ENCODE measurements at places on chromosomes 13 and 19.

GRCh38 chr19:7799640-7800355, 30.2 kb upstream of the EVI5L start:
- peak; percentile 31 for DNase-seq

GRCh38 chr19:362683-363082, 18.1 kb upstream of the MIER2 start:
- DNase-seq: no peak

DNA sequence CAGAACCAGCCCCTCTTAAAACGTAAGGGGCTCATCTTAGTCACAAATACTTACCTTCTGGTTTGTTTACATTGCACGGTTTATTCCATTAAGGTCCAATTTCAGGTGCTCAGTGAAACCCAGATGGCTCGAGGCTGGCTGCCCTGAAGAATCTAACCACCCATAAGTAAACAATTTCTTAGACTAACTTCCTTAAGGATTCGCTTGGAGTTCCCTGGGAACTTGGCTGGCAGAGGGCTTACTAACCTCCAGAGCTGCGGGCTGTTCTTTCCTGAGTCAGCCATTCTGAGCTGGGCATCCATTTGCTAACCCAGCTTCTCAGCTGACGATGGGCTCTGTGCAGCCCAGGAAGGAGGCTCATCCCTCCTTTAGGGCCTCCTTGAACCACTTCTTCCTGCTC, 262.1 kb downstream of the FGF9 start:
- no peak for DNase-seq

GRCh38 chr19:27654266-27654990, 1558.5 kb downstream of the UQCRFS1 start:
- DNase-seq: no peak

- no peak for DNase-seq
Measured at GRCh38 chr13:30415430-30416030, 6.8 kb upstream of the UBE2L5 start.
